ENCODE measurements at places on chromosomes 12 and 14.

DNA sequence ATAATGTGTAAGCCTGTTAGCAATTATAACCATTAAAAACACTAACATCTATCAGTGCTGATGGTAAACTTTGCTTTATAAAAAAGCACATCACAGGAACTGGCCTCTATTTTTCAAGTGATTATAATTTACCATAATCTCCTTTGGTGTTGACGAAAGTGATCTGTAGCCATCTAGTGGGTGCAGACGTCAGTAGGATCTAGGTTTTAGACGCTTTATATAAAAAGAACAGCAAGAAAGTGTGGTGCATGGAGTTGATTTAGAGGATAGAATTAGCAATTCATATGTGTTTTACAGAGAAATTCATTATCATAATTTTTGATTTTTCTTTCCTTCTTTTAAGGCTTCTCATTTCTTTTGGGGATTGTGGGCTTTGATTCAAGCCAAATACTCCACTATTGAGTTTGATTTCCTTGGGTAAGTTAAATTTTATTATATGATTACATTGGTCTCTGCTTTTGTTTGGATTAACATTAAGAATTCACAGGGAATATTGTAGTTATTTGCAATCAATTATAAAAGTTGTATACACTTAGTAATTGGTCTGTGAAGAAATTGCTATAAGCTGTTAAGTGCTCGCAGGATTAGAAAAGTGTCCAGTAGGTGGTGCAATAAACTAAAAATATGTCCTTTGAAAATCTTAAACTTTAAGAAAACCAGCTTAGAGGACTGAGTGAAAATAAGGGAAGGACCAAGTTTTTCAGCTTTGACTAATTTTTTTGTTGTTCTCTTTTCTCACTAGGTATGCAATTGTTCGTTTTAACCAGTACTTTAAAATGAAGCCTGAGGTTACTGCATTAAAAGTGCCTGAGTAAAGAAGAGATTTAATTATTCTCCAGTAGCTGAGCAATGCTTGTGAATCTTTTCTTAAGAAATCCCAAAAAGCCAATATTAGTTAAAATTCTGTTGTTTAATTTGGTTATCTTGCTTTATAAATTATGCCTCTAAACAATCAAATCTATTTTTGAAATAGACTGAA lies 59.5 kb downstream of the ETNK1 start:
- DNase-seq, result peak; percentile 45

GRCh38 chr14:106378191-106378590 lies 851.8 kb downstream of the TMEM121 start:
- DNase-seq, result peak; percentile 40

- DNase-seq, result no peak
Measured at GRCh38 chr12:88299567-88300101, 157.5 kb downstream of the TMTC3 start.

GRCh38 chr12:52347016-52347415 lies 20.3 kb downstream of the KRT85 start:
- no peak for DNase-seq

DNA sequence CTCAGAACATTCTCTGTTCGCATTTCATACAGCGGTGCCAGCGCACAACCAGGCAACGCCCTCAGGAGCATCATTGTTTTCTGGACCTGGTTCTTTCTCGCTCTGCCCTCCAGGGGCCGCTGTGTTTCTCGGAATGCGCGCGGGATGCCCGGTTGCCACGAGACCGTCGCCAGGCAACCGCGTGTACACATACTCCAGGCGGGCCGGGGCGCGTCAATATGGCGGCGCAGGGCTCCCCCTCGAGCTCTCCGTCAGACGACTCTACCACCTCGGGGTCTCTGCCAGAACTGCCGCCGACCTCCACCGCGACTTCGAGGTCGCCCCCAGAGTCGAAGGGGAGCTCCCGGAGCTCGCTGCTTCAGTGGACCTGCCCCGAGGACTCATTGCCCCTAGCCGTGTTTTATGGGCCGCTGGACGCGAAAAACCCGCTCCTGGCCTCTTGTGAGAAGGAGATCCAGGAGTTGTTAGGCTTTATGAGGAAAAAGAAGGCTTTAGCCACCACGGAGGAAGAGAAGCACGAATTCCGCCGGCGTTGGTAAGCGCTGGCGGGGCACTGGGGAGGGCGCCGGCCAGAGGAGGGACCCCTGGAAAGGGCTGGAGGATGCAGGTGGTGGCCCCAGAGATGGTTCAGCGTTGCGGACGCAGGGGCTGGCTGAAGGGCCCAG lies at the start of gene CFAP54:
Gene CFAP54 (plus strand): TSS at position 186 of the 665 bp plus-strand sequence. CDS start 33 bp downstream, at position 219.
- peak; percentile 98 for DNase-seq
